ENCODE measurements at places on chromosomes 4 and X.

GRCh38 chr4:81622028-81622427, 150.3 kb upstream of the RASGEF1B start:
- no peak for DNase-seq

DNA sequence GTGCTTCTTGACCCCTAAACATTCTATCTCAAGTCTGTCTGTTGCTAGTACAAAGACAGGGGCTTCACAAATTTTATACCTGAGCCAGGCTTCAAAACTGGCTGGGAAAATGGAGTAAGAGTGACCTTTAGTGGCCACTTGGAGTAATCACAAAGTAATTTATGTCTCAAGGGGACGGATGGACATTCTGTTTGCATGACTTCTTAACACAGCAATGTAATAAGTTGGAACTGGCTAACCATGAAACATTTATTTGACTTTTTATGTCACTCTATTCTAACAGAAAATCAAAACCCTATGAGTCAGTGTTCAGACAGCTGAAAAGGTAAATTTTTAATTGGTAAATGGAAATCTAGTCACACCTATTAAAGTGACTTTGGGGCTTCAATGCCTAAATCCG, 600.6 kb downstream of the ANKRD50 start:
- no peak for DNase-seq

GRCh38 chr4:11081006-11081405, 347.7 kb downstream of the HS3ST1 start:
- DNase-seq: no peak

- no peak for DNase-seq
Observed at GRCh38 chrX:1491851-1492349, 39.2 kb upstream of the ASMTL start.

GRCh38 chr4:30854531-30854930, 134.4 kb downstream of the PCDH7 start:
- no peak for DNase-seq

GRCh38 chr4:78311306-78311705, 240.3 kb upstream of the ANXA3 start:
- DNase-seq: no peak

GRCh38 chr4:77734928-77735327, 84.2 kb downstream of the CNOT6L start:
- no peak for DNase-seq

- no peak for DNase-seq
Observed at GRCh38 chr4:126591583-126591982, 1041.2 kb upstream of the INTU start.

GRCh38 chrX:130694983-130695382, 208.0 kb downstream of the ENOX2 start:
- DNase-seq: no peak

DNA sequence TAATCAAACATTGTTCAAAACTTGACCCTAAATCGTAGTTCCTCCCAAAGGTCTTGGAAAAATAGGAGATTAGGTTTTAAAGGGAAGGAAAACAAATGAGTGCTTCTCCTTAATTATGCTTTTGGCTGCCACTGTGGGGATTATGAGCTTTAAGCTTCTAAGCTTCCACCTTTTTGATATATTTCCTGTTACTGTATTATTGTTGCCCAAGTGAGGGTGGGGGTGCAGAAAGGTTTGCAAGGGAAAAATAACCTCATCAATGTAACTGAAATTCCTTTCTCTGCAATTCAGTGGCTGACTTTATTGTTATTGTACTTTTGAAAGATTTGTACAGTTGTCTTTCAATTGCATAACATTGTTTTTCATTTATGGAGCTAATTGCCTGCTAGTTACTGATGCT, 285.1 kb downstream of the FRMPD4 start:
- DNase-seq: no peak

- no peak for DNase-seq
Observed at GRCh38 chrX:119410027-119410819, 11.1 kb downstream of the SLC25A43 start.

- DNase-seq: no peak
Observed at GRCh38 chr4:150192986-150193385, 114.7 kb downstream of the DCLK2 start.

DNA sequence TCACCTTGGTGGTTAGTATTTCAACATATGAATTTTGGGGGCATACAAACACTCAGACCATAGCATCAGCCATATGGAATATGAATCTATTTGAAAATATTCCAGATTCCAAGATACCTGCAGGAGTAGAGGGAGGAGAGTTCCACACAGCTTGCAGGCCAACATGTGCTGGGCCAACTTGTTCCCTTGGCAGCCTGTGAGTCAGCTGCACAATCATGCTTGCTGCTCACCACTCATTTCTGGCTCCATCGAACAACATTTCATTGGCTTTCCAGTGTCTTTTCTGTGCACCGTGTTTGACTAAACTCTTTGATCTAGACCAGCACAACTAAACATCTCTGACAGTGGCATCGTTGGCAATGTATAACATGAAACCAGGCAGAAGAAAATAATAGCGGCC, 282.5 kb upstream of the RASGEF1B start:
- DNase-seq: no peak

DNA sequence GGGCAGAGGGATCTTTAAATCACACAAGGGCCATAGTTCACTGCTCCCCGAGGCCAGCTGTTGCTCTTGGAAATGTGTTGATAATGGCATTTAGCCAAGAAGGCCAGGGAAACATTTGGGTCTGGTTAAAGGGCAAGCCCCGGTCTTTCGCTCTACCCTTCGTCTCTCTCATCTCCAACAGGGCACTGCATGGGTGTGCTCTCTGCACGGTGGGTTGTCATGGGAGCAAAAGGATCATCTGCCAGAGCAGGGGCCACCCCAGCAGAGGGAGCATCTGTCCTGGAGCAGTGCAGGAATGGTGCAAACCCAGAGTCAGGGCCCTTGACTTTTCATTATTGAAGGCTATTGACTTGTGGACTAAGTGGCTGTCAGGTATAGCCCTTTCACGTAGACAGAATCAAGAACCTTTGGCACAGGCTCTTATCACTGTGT, 22.7 kb upstream of the PGRMC2 start:
- no peak for DNase-seq

- DNase-seq: no peak
Observed at GRCh38 chr4:74475091-74475800, 30.3 kb downstream of the AREG start.

DNA sequence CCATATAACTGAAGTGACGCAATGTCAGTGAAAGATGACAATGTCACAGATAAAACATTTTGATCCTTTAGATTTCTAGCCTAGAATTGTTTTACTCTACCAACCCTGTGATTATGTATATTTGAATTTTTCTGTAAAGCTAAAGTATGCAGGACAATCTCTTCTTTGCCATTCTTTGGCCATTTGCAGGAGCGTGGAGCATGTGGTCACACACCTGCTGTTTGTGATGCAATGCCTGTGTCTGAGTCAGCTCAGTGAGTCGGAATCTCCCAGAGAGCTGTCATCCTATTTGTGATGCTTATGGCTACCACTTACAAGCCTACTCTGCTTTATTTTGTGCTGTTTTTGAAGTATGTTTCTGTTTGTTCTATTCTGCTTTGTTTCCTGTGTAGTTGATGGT, 214.5 kb downstream of the NAF1 start:
- DNase-seq: no peak

DNA sequence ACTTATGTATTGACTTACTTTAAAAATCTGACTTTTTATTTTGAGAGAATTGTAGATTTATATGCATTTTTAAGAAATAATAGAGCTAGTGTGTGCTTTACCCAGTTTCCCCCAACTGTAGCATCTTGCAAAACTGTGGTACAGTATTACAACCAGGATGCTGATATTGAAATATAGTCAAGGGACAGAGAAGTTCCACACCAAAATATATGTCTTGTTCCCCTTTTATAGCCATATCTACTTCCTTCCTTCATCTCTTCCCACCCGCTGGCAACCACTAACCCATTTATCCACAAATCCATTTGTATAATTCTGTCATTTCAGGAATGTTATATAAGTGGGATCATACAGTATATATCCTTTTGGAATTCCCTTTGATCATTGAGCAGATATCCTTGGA, 16.8 kb downstream of the KDM6A start:
- DNase-seq: no peak

GRCh38 chr4:138053641-138054301, 188.4 kb downstream of the SLC7A11 start:
- no peak for DNase-seq

DNA sequence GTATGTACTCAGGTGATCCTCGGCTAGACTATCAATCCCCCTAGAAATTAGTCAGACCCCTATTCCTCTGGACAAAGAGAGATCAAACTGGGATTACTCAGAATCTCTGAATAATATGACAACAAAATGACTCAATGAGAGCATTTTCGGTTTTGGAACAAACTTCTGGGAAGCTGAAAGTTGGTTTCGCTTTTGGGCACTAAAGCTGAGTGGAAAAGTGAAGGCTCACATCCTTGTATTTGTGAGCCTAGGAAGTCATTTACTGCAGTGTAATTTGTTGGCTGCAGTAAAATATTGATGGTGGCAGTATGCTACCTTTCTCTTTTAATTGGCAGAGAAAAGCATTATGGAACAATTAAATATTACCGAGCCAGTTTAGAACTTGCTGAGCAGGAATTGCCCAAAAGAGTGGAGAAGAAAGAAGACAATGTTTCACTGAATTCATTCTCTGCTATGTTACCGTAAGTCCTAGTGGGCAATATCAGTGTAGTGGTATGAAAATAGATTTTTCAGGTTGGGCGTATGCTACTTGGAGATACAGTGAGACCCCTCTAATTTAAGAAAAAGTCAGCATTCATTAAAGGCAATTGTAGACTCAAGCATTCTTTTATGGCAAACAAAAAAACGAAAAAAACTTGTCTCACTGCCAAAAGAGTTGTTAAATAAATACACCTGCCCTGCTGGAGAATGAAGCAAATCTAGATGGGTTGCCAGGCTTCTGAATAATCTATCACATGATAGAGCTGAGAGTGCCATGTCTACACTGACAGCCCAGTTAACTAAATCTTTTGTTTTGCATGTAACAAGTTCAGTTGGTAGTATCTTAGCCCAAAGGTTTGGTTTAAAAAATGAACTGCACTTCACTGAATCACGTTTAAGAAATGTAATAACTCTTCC, 69.6 kb downstream of the AGTR2 start:
- DNase-seq: no peak

- DNase-seq: no peak
Observed at GRCh38 chrX:110168585-110168984, 149.3 kb downstream of the AMMECR1 start.

- DNase-seq: no peak
Observed at GRCh38 chr4:139910106-139910505, 243.9 kb downstream of the MAML3 start.

DNA sequence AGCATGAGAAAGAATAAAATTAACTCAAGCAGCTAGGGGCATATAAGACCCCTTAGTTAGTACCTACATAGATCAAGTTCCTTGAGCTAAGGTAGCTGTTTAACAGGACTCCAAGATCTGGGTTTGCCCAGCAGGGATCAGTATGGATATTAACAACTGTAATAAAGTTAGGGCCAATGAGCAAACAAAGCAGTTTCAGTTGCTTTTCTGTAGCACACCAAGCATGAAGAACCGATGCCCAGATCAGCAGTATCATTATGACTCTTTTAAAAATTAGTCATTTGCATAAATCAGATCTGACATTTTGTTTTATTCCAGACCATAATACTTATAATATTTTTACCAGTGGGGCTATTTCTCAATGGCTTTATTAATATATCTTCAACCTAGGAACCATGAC, 80.9 kb downstream of the C4orf33 start:
- no peak for DNase-seq

GRCh38 chr4:168701061-168701460, 204.2 kb downstream of the PALLD start:
- no peak for DNase-seq

- no peak for DNase-seq
Observed at GRCh38 chrX:31555506-31555905, 483.7 kb upstream of the FTHL17 start.

DNA sequence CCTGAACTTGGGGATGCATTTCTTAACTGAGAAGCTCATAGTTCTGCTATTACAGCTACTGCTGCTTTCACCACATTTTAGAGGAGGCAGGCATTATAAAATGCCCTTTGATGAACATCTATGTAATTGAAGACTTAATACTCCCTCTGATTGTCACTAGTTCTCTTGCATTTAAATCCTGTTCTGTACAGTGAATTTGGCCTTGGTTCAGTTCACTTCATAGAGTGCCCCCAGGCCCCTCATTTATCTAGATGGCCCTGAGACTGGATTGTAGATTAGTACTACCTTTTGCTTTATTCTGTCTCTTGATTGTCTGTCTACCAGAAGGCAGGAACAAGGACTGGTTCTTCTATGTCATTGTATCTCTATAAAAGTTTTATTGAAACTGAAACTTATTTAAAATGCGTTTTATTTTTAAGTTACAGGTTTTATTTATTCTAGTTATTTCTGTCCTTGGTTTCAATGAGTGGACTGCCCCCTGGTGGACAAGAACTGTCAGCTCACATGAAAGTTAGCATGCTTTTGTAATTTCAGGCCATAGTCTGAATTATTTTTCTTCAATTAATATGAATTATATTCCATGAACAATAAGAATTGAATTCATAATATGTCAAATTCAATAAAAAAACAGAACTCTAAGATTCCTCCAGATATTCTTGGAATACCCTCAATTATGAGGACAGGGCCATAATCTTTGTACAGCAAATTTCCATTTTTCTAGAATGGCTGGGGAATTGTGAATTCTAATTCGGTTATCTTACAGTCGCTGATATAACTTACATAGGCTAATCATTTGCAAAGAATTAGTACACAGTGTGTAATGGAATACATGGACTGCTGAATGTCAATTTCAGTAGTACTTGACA, 47.2 kb upstream of the TMEM33 start:
- no peak for DNase-seq

- no peak for DNase-seq
Observed at GRCh38 chrX:4809571-4809970, 1096.1 kb upstream of the PRKX start.

- no peak for DNase-seq
Observed at GRCh38 chrX:124860736-124861135, 458.9 kb upstream of the TEX13C start.

GRCh38 chr4:182853731-182854330, 63.4 kb downstream of the DCTD start:
- DNase-seq: no peak

- DNase-seq: no peak
Observed at GRCh38 chrX:49067285-49068120, 6.3 kb downstream of the PRAF2 start.

DNA sequence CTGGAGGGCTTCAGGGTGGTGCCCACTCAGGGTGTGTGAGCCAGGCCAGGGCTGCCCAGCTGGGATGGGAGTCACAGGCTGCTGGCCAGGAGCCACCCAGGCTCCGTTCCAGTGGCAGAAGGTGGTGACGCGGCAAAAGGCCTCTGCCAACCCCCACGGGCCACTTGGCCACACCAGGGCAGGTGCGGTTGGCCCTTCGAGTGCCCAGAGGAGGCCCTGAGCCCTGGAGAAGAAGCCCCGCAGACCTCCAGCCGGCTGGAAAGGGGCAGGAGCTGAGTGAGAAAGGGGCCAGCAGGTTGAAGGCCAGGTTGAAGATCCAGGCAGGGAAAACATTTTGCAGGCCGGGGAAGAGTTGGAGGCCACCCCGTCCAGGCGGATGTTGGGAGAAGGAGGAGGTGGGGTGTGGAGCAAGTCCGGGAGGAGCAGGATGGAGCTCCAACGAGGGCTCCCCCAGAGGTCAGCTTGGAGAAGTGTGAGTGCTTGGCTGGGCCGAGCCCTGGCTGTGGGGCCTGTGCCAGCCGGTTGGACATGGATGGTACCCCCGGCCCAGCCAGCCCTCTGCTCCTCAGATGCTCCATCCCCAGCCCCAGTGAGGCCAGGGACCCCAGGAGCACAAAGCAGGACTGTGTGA, 2.8 kb upstream of the CPLX1 start:
- DNase-seq: peak; percentile 68

GRCh38 chr4:6251365-6251764, 18.3 kb upstream of the WFS1 start:
- no peak for DNase-seq
